Activated T-helper 1 cell treated with anti-CD3 and anti-CD28 coated beads, Interleukin-2, amount 50 U/mL, for 16 hours (primary cell): ENCODE measurements at places on chromosomes 16 and 17.
A peak's percentile ranks its signal among the peaks of the same experiment; 100 is the strongest.

DNA sequence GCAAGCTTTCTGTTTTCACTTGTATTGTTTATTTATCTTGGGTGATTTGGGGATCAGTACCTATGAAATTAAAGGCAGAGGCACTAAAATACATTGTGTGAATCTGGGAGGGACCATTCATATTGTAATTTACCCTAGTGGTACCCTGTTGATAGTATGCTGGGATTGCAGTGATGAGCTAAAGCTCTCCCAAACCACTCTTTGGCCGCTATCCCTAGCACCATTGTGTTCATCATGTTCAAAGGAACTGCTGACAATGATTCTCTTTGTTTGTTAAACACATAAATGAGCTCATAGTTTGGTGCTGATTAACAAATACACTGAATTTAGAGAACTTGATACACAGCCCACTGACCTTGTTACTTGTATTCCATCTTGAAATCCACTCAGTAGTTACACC, 1469.8 kb downstream of the CDH11 start:
- DNase-seq = no peak

GRCh38 chr17:7577327-7578199, 1.9 kb upstream of the CD68 start:
- no peak for DNase-seq

GRCh38 chr17:27519550-27519949, 63.3 kb downstream of the KSR1 start:
- DNase-seq = no peak

GRCh38 chr17:22128723-22129122, 436.4 kb downstream of the KCNJ18 start:
- no peak for DNase-seq

GRCh38 chr17:77763023-77763422, 195.5 kb upstream of the TNRC6C start:
- DNase-seq = no peak

GRCh38 chr17:77637818-77638575, 320.5 kb upstream of the TNRC6C start:
- DNase-seq = no peak

- peak; percentile 68 for DNase-seq
Measured at GRCh38 chr17:77429969-77430752, 289.4 kb downstream of the SEC14L1 start.

DNA sequence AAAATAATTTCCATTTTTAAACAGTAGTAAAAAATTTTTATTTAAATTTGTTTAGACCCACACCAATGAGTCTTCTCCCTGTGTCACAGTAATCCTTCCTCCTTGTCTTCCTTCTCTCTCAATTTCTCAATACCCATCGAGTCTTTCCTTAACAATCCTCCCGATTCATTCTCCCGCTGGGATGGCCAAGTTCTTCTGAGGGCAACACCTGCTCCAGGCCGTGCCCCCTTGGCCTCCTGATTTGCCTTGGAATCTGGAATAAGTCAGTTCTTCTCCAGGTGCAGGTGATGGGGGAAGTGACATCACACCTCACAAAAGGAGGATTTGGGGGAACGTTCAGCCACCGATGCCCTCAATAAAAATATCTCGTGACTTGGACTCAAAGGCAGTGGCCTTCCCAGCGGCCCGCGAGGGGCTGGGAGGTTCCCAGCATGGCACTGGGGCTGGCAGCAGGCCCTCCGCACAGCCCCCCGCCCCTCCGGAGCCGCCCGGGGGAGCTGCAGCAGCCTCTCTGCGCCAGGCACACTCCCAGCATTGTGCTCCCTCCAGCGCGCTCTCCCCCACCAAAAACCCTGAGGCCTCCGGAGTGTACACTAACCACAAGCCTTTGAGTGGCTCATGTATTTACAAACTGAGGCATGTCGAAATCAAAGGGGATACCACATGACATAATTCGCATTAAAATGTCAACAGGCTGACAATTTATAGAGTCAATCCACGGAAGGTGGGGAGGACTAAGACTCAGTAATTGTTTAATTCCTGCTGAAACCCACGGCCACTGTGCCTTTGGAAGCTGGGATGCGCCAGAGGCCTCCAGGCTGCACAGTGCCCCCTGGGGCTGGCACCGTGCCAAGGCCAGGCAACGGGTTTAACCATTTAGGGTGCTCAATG, 120.5 kb downstream of the ZFHX3 start:
- DNase-seq = no peak

GRCh38 chr16:23027386-23027785, 121.9 kb downstream of the USP31 start:
- DNase-seq = no peak

DNA sequence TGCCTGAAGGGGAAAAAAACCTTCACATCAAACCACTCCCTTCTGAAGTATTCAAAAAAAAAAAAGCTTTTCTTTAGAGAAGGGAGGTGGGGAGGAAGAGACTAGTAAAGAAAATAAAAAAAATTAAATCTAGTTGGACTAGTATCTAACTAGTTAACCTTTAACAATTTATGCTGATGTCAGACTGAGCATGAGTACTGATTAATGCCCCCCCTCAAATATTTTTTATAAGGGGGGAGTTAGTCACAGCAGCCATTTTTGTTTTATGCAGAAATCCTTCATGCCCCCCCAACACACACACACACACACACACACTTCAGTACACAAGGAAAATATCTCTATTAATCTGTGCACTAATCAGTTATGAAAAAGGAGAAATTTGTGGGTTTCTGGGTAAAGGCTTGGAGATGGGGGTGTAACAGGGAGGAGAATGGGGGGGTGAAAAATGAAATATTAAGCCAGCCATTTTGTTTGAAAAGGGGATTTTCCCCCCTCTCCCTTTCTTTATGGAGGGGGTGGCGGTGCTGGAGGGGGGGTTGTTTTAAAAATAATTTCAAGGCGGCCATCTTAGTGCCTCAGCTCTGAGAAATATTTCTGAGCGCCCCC, 4.7 kb upstream of the CHD3 start:
- no peak for DNase-seq

- DNase-seq = no peak
Measured at GRCh38 chr17:62572888-62573401, 54.5 kb upstream of the MRC2 start.

DNA sequence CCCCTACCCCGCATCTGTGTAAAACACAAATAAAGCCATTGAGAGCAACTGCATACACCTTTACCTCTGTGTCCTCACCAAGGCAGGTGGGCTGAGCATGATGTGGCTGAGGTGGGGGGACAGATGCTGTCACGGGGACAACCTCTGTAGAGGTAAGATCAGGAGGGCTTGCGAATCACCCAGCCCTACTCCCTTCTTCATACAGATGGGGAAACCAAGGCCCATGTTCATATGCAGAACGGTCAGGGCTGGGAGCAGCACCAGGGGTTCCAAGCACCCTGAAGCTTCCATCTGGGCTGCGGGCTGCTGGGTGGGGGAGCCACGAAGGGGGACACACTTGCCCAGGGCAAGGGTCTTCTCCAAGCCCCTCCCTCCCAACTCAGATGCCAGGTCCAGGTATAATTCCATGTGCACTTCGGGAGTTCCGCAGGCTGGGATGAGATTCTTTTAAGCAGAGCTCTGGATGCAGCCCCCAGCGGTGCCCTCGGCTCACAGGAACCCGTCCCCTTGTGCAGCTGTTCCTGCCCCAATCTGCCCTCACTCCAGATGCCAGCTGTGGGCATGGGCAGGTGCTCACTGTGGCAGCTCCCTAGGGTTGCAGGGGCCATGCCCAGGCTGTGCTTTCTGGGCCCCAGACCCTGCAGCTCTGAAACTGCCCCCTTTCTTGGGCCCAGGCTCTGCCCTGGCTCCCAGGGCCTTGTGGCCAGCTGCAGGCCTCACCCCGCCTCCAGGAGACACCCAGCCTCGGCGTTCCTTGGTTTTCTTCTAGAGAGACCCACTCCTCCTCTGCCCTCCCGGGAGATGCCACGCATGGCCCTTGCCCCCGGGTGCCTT, 9.6 kb downstream of the CTRB1 start:
- no peak for DNase-seq

GRCh38 chr17:79537061-79537460, 73.8 kb downstream of the RBFOX3 start:
- DNase-seq = no peak

GRCh38 chr16:27374804-27375425, 27.1 kb upstream of the IL21R start:
- DNase-seq = no peak

- no peak for DNase-seq
Measured at GRCh38 chr17:20066253-20066652, 57.1 kb downstream of the SPECC1 start.

DNA sequence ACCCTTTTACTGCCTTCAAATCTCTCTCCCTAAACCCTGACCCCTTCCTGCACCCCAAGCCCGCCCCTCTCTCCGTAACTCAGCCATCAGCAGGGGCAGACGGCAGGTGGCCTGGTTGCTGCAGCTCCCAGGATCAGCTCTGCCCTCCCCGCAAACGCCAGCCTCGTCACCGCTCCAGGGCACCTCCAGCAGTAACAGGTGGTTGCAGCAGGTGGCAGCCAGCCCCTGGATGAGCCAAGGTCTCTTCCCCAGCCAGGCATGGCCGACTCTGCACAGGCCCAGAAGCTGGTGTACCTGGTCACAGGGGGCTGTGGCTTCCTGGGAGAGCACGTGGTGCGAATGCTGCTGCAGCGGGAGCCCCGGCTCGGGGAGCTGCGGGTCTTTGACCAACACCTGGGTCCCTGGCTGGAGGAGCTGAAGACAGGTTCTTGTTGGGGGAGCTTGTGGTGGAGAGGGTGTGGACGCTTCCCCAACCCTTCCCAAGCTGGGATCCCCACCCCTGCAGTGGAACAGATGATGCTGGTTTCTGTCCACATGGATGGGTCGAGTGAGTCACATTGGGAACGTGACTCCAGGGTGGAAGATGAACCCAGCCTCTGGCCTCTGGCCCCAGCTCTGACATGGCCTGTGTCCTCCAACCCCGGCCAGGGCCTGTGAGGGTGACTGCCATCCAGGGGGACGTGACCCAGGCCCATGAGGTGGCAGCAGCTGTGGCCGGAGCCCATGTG, 558 bp downstream of the HSD3B7 start:
- DNase-seq = no peak

GRCh38 chr17:78596871-78597764, 19.9 kb upstream of the DNAH17 start:
- no peak for DNase-seq

DNA sequence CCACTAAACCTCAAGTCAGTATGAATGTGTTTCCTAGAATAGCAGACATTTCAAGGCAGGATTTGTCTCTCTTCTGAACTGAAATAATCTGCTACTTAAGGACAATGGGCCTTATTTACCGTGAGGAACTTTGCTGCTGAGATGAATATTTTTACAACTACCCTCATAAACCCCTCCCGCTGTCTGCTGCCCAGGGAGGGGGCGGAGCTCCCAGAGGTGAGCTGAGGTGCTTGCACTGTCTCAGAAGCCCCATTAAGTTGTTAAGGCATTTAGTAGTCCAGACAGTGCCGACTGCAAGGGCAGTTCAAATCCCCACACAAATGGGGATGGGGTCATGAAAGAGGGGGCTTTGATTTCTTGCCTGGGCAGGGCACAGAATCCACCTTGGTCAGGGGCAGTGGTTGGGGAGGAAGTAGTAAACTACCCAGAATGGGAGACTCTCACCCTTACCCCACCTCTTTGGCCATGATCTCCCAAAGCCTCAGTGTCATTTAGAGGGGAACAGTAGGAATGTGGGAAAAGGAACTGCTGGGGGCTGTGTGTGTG, 19.2 kb downstream of the HNF1B start:
- DNase-seq = no peak

DNA sequence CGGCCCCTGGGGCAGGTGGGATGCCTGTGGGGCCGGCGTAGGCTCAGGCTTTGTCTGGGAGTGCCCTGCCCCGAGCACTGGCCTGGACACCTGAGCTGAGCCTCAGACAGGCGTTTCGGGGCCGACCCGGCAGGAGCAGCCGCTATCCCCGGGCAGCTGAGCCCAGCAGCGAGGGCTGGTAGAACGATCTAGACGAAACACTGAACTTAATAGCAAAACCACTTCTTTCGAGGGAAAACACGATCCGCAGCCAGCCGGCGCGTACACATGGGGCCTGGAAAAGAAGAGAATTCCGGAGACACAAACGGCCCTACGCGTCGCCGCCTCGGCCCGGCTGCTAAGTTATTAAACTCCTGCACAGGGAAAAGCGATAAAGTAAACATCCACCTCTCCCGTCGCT, 22.0 kb upstream of the SSTR5 start:
- no peak for DNase-seq
